ENCODE measurements at places on chromosomes 5 and 9.
A peak's percentile ranks its signal among the peaks of the same experiment; 100 is the strongest.

DNA sequence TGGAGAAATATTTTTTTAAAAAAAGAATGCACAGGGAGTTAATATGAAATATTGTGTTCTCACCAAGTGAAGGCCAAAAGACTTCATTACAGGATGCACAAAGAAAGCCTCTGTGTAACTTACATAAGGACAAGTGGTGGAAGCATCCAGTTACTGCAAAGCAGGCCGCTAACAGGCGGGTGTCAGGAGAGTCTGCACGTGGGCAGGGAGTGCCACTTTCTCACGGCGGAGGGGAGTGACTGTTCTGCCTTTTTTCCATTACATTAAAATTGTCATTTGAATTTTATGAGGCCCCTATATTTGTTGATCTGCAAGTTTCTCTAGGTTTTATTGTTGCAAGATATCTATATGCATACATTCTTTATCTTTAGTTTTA lies 28.1 kb upstream of the SPATA31E1 start:
- DNase-seq = no peak

GRCh38 chr5:165400086-165400485 lies 1894.7 kb downstream of the MAT2B start:
- DNase-seq = no peak

- DNase-seq = no peak
Measured at GRCh38 chr5:121019734-121020133, 555.6 kb downstream of the PRR16 start.

GRCh38 chr9:4820168-4820567 lies 27.4 kb downstream of the RCL1 start:
- DNase-seq = no peak

GRCh38 chr9:133226219-133227171 lies 17.4 kb upstream of the OBP2B start:
- DNase-seq = no peak

- DNase-seq = no peak
Measured at GRCh38 chr5:137361280-137361679, 137.8 kb downstream of the SPOCK1 start.

DNA sequence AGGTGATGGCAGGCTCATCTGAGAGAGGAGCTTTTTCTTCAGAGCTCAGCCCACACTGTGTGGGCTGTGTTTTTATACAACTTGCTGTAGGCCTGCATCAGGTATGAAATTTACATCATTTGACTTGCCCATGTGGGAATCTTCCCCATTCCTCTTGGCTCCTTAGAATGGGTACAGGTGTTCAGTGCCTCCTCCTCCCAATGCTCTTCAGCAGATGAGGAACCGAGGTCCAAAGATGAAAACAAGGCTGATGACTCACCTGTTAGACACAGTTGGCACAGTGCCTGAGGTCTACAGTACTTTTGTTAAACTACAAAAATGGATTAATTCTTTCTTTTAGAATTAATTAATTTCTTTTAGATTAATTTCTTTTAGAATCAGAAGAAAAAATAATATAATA lies 20.8 kb downstream of the PAPPA start:
- no peak for DNase-seq

DNA sequence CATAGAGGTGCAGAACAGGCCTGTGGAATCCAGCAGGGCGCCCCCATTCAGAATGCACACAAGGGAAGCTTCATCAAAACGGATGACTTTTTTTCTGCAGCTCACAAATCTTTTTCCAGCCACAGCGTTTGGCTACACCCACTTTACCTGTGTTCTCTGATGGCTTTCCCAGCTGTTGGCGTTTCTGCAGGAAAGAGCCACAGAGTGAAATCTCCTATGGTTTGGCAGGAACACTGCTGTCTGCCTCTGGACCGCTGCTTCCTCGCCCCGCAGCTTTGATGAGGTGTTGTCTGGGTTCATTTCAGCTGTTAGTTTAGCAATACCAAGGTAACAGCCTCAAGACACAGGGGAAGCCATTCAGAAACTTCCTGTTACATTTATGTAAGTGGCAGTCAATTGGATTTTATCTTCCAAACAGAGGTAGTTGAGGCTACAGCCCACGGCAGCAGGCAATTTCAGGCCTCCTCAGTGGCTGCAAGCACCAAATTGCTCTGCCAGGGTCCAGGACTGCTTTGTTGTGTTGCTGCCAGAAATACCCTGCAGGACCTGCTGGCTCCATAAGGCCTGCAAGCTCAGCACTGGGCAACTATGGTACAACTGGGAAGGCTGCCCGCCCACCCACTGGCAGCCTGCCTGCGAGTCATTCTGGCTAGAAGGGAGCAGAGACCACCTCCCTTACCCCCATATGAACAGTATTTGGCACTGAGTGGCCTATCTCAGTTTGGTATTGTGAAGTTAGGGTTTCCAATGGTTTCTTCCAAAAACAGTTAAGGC lies 96.7 kb downstream of the MVB12B start:
- no peak for DNase-seq

DNA sequence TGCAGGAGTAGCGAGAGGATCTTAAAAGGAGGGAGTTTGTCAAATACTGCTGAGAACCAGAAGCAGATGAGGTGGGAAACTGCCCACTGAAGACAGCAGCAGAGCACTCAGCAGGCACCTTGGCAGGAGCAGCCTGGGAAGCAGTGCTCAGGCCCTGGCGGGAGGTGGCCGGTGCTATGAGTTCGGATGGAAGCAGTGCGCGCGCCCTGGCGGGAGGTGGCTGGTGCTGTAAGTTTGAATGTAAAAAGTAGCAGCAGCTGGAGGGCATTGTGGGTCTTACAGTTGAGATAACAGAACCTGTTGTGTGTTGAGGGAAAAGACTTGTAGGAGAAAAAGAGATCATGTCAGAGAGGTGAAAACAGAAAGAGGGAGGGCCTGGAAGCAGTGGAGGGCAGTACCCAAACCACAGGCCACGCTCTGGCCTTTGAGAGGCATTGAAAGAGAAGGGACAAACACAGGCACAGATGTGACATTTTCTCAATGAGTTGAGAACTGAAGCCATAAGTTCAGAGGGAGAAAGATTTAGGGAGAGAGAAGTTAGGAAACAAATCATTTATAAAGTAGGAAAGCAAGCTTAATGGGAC lies 130.9 kb downstream of the ERCC6L2 start:
- DNase-seq = no peak

- DNase-seq = no peak
Measured at GRCh38 chr5:103657301-103657700, 94.7 kb upstream of the NUDT12 start.

- DNase-seq = no peak
Measured at GRCh38 chr9:23751633-23752032, 74.4 kb downstream of the ELAVL2 start.

GRCh38 chr9:86902991-86903733 lies 44.1 kb downstream of the GAS1 start:
- no peak for DNase-seq

DNA sequence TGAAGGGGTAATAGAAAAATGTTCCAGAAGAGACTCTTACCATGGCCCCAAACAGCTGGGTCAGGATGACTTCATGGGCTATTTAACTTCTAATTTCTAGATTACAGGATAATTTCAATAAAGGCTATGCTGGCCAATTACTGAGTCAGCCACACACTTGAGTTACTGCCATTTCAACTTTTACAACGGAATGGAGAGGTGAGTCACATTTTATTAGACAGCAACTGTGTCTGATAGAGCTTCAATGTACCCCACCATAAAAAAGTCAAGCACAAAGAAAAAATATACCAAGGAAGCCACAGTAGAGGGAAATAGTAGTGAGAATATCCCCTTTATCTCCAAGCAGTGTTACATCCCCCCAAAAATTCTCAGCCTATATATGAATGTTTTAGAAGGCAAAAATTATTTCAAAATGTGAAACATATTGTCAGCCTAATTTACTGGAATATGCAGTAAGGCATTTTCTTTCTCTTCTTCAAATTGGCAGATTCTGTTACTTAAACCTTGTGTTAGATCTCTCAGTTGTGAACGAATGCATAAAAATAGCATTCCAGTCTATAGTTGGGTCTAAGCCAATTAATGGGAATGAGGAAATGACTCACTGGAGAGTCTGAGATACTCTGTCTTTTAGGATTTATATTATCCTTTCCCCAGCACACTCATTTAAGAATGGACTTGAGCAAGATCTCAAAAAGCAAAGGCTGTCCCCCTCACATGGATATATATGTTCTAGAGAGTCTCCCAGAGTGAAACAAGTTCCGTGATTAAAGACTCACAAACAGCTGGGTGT lies 47.1 kb upstream of the RAI14 start:
- peak; percentile 34 for DNase-seq

GRCh38 chr5:98489021-98489420 lies 284.4 kb upstream of the RGMB start:
- no peak for DNase-seq

DNA sequence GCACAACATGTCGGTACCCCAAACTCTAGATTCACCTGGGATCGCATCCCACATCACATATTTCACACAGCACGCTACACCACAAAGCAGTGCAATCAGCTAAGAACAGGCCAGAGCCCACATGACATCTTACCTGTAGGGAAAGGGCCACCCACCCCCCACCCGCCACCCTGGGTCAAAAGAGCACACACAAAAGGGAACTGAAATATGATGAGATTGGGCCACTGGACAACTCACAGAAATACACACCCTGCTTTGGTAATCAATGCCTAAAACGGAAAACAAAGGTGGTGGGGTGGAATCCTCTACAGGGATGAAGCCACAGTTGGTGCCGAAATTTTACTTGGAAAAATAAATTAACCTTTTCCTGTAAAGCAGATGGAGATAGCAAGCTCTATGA lies 13.1 kb downstream of the RETREG1 start:
- DNase-seq = no peak

DNA sequence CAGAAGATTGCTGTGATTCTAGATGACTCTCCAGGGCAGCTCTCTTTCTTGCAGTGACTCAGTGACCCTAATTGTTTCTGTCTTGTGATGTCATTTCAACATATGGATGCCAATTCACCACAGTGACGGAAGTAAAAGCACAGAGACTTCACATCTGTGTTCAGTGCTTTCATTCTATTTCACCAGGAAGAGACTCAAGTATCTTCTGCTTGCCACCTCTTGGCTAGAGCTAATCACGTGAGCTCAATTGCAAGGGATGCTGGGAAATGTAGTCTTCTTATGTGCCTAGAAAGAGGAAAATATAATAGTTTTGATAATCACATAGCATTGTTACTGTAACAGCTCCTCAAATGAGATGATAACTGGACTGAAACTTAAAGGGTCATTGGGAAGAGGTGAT lies 453.3 kb upstream of the KLF4 start:
- DNase-seq = peak; percentile 44

DNA sequence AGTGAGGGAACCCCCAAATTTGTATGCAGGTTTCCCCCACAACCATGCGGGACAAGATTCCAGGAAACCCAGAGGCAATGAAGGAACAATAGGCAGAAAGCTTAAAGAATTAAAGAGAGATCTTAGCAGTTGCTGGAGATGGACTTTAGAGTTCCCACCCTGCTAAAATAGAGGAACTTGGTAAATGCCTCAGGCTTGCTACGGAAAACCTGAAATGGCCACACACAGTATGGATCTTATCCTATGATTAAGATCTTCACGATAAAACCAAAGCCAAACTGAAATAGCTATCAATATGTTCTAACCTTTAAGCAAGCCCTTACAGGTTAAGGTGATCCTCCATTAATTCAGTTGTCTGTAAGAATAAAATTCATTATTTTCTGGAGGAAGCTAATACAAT lies 148.3 kb downstream of the RANBP17 start:
- DNase-seq = peak; percentile 50

- DNase-seq = no peak
Measured at GRCh38 chr5:14184082-14184481, 40.9 kb downstream of the TRIO start.

- peak; percentile 19 for DNase-seq
Measured at GRCh38 chr5:30736669-30737068, 456.8 kb upstream of the CDH6 start.

DNA sequence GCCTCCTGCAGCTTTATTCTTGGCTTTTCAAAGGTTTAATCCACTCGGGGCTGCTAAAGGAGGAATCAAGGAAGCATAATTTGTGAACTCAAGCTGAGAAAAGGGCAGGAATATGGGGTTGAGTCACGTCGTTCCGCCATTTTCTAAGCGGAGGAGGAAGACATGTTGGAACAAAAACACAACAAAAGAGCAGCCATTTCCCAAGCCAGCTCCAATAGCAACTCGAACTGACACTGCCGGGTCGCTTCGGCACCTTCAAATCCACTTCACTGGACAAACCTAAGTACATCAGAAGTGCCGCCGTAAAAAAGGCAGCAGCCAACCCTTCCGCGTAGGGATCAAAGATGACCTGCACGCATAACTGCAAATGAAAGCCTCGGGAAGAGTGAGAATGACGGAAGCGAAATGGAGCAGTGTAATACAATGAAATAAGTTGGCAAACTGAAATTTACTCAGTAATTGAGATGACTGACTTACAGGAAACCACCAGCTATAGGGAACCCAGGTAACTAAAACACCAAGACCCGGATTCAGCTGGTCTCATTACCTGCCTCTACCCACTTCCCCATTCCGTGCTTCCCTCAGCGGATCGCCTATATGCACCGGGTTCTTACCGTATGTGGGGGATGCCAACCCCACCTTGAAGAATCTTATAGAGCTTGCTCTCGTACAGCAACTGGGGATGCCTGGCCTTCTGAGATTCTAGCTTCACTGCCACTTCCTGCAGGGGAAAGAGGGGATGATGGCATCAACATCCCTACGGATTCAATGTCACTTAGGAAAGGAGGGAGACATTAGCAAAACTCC lies 1.6 kb downstream of the CSNK1A1 start:
- peak; percentile 60 for DNase-seq

- DNase-seq = no peak
Measured at GRCh38 chr5:56142614-56143372, 90.3 kb downstream of the ANKRD55 start.

GRCh38 chr5:40045429-40045828 lies 620.6 kb upstream of the DAB2 start:
- no peak for DNase-seq

All from suppressor macrophage treated with lipopolysaccharide for 4 hours (primary cell).